ENCODE measurements at places on chromosomes 16 and 17.

DNA sequence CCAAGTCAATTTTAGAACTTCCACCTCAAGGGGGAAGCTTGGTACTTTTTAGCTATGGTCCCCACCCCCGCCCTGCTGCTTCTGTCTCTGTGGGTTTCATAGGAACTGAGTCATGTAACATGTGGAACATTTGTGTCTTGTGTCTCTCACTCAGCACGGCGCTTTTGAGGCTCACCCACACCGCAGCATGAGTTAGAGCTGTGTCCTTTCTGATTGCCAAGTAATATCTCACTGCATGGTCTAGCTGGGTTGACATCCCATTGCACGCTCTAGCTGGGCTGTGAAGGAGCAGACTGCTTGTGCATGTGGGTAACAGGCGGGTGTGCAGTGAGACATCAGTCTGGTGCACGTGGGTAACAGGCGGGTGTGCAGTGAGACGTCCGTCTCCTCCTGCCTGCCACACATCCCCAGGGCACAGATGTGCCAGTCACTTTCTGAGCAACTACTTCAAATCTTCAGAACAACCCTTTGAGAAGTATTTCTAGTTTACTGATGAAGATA lies 26.4 kb upstream of the SLC7A5 start:
- DNase-seq, result peak; percentile 61

GRCh38 chr16:1839554-1839953 lies 12.5 kb downstream of the FAHD1 start:
- no peak for DNase-seq

DNA sequence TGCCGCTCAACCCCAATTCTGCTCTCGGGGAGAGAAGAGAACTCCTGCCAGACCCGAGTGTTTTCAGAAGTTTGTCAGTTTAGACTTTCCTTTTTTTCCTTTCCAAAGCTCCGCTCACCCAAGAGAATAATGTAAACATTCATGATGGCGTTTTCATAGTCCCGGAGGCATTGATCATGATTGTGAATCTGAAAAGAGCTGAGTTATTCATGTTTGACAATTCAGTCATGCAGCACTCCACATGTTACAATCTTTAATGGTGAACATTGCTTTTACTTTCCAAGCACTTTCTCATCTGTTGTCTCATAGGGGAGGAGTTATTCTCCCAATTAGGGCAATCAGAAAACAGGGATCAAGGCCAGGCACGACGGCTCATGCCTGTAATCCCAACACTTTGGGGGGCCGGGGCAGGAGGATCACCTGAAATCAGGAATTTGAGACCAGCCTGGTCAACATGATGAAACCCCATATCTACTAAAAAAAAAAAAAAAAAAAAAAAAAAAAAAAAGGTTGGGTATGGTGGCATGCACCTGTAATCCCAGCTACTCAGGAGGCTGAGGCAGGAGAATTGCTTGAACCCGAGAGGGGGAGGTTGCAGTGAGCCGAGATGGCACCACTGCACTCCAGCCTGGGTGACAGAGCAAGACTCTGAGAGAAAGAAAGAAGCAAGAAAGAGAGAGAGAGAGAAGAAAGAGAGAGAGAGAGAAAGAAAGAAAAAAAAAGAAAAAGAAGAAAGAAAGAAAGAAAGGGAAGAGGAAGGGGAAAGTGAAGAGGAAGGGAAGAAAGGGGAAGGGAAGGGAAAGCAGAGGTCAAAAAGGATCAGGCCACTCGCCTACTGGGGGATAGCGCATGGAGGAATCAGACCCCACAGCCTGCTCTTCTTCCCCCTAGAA lies 70.0 kb upstream of the TNRC6C start:
- DNase-seq, result no peak

DNA sequence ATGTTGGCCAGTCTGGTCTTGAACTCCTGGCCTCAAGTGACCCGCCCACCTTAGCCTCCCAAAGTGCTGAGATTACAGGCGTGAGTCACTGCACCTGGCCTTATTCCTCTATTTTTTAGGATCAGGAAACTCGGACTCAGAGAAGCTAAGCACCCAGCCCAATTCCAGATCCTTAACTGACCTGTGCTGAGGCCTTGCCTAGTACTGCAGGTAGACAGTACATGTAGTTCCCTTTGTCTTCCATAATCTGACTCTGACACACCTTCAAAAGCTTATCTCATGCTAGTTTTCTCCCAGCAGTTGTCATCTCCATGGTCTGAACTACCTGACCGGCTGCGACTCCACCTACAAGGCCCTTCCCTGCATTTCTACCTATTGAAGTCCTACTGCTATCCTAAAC lies 65.7 kb upstream of the AXIN2 start:
- DNase-seq, result no peak

- no peak for DNase-seq
These were observed 72.2 kb downstream of the MAF start for GRCh38 chr16:79528338-79528737.

DNA sequence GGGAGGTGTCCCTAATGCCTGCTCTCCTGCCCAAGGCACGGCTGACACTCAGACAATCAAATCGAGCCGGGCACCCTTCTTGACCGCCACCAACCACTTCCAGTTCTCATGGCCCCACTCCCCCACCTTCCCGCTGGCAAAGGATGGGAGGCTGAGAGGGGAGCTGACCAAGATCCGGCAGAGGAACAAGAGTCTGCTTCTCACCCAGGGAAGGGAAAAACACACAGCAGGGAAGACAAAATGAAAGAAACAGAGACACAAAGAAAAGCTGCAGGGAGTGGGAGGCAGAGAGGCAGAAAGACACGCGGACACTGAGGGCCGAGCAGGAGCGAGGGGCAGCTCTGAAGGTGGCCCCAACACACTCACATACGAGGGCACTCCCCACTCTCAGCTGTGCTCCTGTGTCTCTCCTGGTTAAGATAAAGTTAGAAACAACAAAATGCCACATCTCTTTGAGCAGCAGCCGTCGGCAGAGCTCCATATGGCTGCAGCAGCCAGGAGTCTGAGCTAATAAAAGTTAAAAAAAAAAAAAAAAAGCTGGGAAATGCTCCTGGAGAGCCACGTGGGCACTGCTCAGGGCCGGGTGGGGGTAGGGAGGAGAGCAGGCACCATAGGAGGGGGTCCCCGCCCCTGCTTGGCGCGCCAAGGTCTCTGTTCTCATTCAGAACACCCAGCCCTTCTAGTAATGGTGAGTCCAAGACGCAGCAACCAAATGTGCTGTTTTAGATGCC lies 7.4 kb downstream of the LRRC75A start:
- no peak for DNase-seq

- no peak for DNase-seq
These were observed 55.4 kb upstream of the ENPP7 start for GRCh38 chr17:79675413-79675725.

GRCh38 chr17:65797809-65798208 lies 236.4 kb upstream of the AXIN2 start:
- DNase-seq, result no peak

DNA sequence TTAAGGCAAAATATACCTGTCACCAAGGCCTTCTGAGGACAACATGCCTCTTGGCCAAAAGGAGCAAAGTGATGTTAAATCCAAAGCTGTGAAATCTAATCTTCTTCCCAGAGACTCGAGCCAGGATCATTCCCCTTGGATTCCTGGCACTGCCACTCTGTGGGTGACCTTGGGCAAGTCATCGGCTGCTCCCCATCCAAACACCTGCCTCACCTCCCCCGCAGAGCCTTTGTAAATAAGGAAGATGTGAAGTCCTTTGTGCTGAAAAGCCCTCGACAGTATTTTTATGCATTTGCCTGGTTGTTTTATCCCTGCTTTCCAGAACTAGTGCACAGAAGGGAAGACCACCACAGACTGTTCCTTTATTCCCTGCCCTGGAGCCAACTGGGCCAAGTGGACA lies 5.4 kb upstream of the CEP295NL start:
- DNase-seq, result no peak

- no peak for DNase-seq
These were observed 57.4 kb downstream of the HS3ST3A1 start for GRCh38 chr17:13544292-13544691.

DNA sequence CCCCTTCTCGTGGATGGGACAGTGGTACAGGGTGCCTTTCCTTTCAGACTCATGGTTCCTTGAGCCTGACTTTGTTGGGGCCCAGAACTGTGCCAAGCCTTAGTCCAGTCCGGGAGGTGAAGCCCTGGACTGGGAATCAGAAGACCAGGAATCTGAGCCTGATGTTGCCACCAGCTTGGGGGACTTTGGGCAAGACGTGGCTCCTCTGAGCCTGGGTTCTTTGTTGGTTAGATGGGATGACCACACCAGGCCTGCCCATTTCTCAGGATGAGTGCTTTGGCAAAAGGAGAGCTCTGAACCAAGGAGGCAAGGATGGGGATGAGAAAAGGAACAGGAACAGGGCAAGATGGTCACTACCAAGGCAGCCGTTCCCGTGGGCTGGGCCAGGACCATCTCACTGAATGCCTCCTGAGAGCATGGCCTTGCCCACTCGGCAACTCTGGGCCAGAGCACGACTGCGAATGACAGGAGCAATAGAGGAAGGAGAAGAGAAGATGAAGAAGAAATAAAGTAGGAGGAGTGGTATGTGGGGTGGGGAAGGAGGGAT lies 32.5 kb downstream of the PITPNM3 start:
- DNase-seq, result no peak

DNA sequence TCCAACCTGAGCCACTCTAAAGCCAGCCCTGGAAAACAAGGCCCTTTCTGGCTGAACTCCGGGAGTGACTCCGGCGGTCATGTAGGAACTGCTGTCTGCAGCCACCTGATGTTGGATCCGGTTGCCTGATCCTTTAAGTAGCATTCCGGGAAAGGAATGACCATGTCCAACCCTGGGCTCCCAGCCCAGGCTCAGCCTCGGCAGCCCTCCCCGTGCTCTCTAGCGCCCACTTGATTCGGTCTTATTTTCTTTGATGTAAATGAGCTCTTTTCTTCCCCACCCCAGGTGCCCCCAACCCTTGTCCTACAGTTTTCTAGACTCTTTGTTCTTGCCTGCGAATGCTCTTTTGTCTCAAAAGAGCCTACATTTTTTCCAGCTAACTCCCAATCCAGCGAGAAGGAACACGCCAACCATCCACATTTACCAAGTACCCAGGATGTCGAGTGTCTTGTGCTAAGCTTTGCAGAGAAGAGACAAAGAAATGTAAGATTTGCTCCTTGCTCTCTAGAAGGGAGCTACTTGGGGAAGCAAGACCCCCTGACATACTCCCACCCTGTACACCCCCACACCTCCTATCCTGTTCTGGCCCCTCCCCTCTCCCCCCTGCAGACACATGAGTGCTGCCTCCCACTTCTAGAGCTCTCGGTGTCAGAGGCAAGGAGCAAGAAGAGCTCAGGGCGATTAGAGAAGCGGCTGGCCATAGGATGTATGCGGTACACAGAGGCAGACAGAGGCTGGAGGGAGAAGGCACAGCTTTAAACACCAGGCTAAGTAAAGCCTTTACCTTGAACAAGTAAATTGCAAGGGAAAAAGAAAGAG lies 53.8 kb downstream of the COG7 start:
- DNase-seq, result no peak

All from activated CD4-positive, CD25-positive, alpha-beta regulatory T cell treated with anti-CD3 and anti-CD28 coated beads, Interleukin-2, amount 50 U/mL, for 16 hours (primary cell).